ENCODE measurements at places on chromosomes 3 and 15. TPM values are rescaled to one million over a fixed set of nuclear protein-coding genes. Genes with fewer than 3 reads are reported as not detected.
A peak's percentile ranks its signal among the peaks of the same experiment; 100 is the strongest.

PIGZ gene
- total RNA-seq = 5.2 TPM

TMEM40 gene
- total RNA-seq = 58.4 TPM

NFKBIZ gene
- 48.9 TPM for total RNA-seq

GRCh38 chr3:62718011-62718410 lies 157.2 kb downstream of the CADPS start:
- peak; percentile 47 for DNase-seq

DNA sequence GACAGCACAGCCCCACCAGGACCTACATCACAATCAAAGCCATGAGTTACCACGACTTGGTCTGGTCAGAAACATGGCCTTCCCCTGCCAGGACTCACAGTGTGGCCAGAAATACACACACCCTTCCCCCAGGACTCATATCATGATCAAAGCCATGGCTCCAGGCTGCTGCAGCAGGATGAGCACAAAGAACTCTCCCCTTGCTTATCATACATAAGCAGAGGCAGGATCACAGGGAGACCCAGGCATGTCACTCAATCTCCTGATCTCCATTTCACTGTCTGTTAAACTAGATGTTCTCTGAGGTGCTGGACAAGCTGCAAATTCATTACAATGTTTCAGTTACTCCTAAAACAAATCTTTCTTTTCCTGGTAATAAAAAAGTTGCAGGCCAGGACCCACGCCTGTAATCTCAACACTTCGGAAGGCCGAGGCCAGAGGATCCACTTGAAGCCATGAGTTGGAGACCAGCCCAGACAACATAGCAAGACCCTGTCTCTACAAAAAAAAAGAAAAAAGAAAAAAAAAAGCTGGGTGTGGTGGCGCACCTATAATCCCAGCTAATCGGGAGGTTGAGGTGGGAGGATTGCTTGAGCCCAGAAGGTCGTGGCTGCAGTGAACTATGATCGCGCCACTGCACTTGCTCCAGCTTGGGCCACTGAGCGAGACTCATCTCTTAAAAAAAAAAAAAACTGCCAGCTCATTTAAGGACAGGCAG lies 1.2 kb downstream of the PFKFB4 start:
- DNase-seq = no peak

- no peak for DNase-seq
Observed at GRCh38 chr3:9732080-9732739, 675 bp downstream of the BRPF1 start.

- DNase-seq = peak; percentile 98
Observed at GRCh38 chr3:172129850-172130716, 90.7 kb downstream of the FNDC3B start.

DNA sequence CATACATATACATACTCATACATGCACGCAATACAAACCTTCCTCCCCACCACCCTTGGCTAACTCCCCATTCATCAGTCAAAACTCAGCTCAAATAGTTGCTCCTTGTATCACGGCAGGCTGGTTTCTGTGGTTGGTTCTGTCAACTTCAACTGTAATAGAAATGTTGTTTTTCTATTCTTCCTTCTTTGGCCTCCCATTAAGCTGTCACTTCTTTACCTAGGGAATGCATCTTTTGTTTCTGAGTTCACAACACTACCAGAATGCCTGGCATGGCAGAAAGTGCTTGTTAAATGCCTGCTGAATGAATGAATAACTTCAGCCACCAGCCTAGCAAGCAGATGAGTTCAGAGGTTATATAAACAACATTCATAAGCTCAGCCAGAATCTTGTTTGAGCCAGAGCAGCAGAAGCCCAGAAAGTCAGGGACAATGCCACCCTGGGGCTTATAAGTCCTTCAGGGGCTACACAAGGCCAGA lies 63.1 kb downstream of the B3GALNT1 start:
- DNase-seq = no peak

DNA sequence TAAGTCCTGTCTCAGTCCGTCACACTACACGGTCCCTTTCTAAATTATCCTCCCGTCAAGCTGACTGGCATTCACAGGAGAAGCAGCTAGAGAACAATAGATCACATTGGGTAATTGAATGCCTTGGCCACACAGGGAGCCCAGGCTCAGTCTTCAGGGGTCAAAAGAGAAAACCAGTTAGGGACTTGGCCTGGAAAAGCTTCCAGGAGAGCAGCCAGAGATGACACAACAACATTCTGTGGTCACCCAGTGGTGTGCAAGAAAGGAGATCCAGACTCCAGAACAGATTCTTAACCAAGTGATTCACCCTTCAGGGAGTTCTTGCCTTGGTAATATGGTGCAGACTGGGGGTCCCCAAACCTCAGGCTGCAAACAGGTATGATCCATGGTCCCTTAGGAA lies 15.9 kb downstream of the ARHGAP31 start:
- DNase-seq = peak; percentile 91

GRCh38 chr3:144583871-144584270 lies 612.2 kb downstream of the DIPK2A start:
- no peak for DNase-seq
